NCI-H524 (cell line): ENCODE measurements at places on chromosomes 5 and 9.

GRCh38 chr5:10859393-10860195 is 98.6 kb upstream of the DAP start:
- DNase-seq: peak; percentile 39

GRCh38 chr5:159814222-159814621 is 102.1 kb upstream of the ADRA1B start:
- DNase-seq: no peak

- DNase-seq: no peak
Measured at GRCh38 chr5:174693697-174694385, 30.5 kb upstream of the MSX2 start.

- DNase-seq: no peak
Measured at GRCh38 chr9:5767968-5768932, 64.7 kb downstream of the ERMP1 start.

DNA sequence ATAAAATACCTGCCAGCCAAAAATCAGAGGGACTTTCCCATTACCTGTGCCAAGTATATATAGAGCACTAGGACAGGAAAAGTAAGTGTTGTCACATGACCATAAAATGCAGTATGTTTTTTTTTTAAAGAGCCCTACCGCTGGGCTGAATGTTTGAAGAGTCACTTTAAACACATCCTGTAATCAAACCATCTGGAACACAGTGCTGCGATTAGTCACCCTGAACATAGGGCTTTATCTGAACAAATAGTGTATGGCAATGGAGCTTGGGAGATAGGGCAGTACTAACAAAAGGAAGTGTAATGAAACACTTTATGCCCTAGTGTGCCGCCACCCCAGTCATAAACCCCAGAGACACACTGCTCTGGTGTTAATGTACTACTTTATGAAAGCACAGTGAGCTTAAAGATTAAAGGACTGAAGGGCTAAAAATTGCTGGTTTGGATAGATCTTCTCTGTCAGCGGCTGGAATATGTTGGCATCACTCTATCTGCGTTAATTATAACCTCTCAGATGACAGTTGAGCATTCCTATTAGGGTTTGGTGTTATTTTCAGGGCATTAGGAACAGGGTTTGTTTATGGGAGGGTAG is 90.4 kb downstream of the ZNF608 start:
- DNase-seq: peak; percentile 79

DNA sequence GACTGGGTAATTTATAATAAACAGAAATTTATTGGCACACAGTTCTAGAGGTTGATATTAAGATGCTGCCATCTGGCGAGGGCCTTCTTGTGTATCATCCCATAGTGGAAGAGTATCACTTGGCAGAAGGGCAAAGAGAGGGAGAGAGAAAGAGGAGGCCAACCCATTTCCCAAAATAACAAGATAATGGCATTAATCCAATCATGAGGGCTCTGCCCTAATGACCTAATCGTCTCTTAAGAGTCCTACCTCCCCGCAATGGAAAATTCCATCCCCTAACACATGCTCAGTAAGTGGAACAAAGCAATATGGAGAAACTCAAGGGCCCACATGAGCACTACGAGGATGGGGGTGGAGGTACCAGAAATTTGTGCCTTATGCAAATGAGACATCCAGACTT is 17.6 kb upstream of the VDAC1 start:
- peak; percentile 98 for DNase-seq

- DNase-seq: no peak
Measured at GRCh38 chr5:16937503-16938161, 1.5 kb upstream of the MYO10 start.

DNA sequence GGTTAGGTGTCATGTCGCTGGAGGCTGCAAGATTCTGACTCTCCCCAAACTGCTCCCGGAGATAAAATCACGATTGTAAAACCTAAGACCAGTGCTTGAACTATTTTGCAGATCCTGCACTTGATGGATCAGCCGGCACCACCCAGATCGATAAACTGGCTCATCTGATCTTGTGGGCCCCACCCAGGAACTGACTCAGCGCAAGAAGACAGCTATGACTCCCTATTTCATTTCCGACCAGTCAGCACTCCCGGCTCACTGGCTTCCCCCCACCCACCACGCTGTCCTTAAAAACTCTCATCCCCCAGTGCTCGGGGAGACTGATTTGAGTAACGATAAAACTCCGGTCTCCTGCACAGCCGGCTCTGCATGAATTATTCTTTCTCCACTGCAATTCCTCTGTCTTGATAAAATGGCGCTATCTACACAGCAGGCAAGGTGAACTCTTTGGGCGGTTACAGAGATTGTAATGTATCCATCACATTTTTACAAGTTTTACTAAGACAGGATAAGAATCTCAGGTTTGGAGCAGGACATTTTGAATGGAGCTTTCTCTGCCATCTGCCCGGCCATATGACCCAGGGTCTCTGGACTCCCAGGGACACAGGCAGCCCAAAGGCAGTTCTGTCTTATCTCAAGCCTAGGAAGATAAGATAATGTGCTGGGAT is 10.6 kb upstream of the PPP1R26 start:
- DNase-seq: no peak

DNA sequence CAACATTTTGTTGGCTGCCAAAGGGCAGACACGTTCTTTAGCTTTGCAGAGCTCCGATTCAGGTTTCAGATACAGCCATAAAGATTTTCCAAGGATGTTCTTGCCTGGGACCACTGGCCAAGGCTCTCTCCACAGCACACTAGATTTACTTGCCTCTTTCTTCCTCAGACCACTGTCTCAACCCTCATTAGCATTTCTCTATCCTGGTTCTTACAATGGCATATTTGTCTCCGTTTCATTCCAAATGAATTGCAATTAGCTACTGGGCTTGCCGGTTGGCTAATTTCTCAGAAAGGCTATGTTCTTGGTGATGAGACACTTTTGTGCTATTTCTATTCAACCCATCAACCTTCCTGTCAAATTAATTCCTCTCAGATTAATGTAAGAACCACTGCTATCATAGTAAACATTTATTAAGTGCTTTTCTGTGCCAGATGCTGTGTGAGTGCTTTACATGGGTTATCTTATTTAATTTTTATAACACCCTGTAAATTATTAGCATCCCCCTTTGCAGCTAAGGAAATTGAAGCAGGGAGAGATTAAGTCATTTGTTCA is 118.4 kb upstream of the NR3C1 start:
- DNase-seq: peak; percentile 60

- no peak for DNase-seq
Measured at GRCh38 chr9:122096620-122097415, 3.7 kb upstream of the TTLL11 start.

DNA sequence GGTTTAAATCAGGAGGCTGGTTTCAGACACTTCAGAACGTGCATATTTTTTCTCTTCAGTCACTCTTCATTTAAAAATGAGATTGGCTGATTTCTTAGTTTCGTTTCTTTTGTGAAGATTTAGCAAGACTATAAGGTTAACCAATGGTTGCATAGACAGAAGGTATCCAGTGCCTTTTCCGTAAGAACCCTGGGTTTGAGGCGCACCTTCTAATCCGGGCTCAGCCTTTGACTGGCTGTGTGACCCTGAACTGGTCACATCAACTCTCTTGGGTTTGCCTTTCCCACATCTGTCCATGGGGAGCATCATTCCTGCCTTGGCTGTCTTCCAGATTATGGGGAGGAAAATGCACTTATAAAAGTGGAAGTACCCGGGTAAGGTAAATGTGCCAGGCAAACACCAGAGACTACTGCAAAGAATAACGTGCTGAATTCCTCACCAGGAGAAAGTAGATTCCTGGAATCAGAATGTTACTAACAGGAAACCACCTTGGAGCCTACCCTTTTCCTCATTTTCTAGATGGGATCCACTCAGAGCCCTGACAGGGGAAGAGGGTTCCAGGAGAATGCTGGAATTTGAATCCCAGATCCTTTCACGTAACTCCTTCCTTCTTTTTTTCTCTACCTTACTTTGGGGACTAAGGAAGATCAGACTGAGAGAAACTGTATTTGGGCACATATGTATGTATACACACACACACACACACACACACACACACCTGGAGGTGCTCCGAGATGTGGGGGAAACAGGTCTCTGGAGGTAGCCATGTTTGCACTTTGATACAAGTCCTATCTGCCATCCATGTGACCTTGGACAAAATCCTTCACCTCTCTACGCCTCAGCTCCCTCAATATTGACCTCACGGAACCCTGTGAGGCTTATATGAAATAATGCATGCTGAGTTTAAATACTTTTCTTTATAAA is 6.8 kb downstream of the HAND1 start:
- DNase-seq: no peak

GRCh38 chr9:134358662-134359319 is 32.5 kb downstream of the RXRA start:
- DNase-seq: peak; percentile 85

GRCh38 chr5:173245319-173246134 is 10.5 kb upstream of the NKX2-5 start:
- DNase-seq: no peak

DNA sequence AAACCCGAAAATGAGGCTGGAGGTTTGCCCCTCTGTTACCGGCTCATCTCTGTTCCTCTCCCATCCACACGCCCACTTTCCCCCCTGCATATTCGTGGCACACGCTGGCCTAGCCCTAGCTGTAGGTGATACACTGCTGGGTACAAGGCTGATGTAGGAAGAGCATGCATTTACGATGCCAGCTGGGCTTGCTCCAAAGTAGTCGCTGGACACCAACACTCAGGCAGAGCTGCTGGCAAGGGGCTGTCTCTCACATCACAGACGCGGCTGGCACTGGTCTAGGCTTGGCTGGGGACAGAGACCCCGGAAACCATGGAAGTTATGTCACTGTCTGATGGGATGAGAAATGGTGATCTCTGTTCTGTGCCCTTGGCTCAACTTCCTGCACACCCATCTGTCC is 9.8 kb upstream of the PHYKPL start:
- DNase-seq: no peak

- DNase-seq: no peak
Measured at GRCh38 chr5:148228392-148228984, 9.8 kb upstream of the MARCOL start.

DNA sequence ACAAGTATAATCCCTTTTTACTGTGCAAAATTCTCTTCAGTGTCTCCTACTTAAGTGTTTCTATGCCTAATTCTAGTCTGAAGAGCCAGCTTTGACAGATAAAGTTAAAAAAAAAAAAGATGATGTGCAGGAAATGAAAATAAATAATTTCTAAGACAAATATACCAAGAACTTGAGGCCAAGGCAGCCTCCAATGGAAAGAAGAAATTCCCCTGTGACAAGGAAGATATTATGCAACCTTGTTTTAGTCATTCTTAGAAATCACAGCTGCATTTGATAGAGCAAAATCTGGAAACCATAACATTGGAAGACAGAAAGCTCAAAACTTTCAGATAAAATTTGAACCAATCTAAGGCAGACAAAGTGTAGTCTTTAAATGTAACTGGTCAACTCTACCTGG is 375.9 kb upstream of the TLE4 start:
- no peak for DNase-seq

GRCh38 chr5:148378670-148379069 is 5.1 kb upstream of the FBXO38 start:
- no peak for DNase-seq

DNA sequence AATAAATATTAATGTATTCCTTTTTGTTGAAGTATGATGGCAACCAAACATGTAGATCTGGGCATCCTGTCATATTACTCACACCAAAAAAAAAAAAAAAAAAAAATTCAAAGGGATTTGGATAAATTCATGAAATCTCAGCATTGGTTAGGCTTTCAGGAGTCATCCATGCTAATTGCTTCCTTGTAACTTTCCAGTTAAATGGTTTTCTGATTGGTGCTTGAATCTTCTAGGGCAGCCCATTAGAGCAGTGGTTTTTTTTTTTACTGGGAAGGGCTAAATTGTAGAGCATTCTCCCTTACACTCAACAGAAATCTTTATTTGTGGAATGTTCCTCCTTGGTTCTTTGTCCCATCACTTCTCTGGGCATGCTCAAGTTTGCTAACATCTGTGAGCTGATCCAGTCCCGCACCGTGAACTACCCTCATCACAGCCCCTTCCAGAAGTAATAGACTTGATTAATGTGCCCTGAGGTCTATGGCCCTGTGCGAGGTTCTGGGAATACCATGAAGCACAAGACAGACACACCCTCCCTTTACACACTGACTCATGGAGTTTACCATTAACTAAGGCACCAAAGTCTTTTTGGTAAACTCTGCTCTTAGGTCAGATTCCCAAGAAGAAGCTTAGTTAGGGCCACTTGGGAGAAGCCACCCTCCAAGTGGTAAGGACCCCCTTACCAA is 56.0 kb downstream of the RGS3 start:
- DNase-seq: no peak

GRCh38 chr9:93092251-93092991 is 3.6 kb upstream of the CARD19 start:
- DNase-seq: no peak

GRCh38 chr9:93941493-93941892 is 13.7 kb downstream of the BARX1 start:
- no peak for DNase-seq

DNA sequence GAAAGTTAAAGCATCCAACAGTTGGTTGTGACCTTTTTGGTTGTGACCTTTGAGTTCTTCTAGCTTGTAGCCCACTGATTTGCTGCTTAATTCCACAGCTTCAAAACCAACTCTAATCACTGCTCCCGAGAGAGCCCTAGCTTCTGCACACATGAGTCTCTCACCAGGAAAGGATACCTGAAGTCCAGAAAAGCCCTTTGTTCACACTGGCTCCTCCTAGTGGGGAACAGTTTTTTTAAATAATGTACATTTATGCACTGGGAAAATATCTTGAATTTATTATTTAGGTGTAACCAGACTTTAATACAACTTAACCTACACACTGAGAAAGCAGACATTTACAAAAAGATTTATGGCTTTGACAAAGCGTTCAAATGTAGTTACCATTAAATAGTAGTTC is 120.2 kb upstream of the CCDC152 start:
- peak; percentile 16 for DNase-seq

DNA sequence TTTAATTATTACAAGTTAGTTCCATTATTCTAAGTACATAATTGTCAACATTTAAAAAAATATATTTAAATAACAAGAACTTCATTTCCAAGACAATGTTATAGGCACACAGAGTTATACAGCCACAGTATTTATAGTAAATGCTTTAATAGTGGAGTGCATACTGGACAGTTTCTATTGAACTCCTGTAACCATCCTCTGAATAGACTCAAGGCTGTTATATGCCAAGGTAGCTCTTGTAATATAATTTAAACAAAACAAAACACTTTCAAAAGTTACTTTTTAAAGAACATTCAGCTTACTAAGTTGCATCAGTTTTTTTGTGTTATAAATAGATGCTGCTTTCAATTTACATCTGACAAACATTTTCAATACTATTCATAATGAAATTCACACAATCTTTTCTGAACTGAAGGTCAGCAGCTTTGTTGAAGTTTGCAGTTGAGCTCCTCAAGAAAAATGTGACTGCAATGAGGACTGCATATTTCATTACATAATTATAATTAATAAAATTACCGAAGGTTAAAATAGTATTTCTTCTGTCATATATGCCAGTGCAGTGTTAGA is 549.9 kb upstream of the CYLC2 start:
- no peak for DNase-seq

- DNase-seq: no peak
Measured at GRCh38 chr5:110807169-110807568, 68.4 kb downstream of the SLC25A46 start.
